Activated T-helper 9 cell treated with anti-CD3 and anti-CD28 coated beads, Interleukin-2, amount 50 U/mL, for 16 hours (primary cell): ENCODE measurements at places on chromosomes 4 and X.
A peak's percentile ranks its signal among the peaks of the same experiment; 100 is the strongest.

- no peak for DNase-seq
These were observed 255.3 kb upstream of the NRK start for GRCh38 chrX:105567082-105567481.

- DNase-seq = no peak
These were observed 421.3 kb downstream of the MID1IP1 start for GRCh38 chrX:39222346-39223113.

GRCh38 chrX:41273638-41274037 is 60.3 kb upstream of the DDX3X start:
- DNase-seq = no peak

DNA sequence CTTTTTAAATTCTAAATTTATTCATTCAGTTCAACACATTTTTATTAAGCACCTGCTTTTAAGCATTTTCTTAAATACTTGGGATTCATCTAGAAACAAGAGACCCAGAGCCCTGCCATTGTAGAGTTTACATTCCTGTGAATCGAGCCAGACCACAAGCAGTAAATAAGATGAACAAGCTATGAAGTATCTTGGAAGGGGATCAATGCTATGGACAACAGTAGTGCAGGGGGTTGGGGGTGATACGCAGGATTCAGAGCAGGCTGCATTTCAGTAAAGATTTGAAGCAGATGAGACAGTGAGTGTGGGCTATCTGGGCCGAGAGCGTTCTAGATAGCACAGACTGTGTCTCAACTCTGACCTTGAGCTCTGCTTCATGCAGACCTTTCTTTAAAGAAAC is 35.1 kb downstream of the CLDN22 start:
- DNase-seq = no peak

DNA sequence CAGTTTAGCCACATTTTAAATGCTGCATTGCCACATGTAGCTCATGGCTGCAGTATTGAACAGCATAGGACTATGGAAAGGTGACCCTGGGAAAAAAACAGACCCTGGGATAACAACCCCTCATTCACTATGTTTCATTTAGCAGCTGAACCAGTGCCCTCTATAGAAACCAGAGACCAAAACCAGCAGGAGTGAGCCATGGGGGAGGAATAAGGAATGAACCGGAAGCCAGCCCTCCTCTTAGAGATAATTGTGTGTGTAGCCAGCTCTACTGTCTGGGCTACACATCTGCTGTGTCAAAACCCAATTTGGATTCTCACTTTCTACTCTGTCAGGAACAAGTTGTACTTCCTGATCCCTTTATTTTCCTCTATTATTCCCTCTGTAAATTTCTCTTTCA is 158.5 kb upstream of the S100G start:
- no peak for DNase-seq

DNA sequence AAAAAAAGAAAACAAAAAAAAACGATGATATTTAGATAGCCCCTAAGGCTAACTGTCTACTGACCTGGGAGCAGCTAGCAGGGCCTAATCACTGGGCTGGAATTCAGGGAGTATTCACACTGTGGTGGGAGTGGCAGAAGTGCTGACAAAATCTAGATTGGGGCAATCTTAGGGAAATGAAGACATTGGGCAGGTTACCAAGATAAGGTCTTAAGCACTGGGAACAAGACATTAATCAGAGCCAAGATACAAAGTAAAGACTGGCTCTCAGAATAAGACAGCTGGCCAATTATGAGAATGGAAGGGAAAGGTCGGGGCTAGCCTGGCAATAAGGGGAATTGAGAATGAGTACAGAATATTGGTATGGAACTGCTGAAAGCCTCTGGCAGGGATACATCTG is 100.2 kb upstream of the GRIA3 start:
- no peak for DNase-seq

GRCh38 chr4:148118179-148118578 is 324.0 kb downstream of the NR3C2 start:
- DNase-seq = no peak

DNA sequence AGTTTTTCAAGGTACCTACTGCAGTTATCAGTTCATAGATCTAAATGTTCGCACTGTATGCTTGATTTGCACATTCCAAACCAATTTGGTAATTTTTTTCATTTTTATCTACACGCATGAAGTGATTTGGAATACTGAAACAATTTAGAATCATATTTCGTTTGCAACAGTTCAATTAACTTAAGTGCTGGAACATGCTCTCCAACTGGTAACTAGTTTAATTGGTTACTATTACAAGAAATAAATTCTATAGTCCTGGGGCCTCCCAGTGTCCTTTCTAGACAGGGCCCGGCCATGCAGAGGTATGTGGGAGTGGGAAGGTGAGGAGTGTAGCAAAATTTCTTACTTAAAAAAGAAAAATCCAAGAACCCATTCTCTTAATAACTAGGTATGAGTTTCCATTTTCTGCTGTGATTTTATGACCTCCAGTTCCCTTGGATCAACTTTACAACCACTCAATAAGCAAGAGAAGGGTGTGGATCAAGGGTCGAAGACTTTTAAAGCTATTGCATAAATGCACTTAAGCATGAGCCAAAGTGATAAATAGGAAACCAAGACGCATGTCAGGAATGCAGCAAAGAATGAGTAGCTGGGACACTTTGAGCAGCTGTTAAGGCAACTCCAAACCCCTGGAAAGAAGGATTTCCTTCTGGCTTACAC is 106.9 kb downstream of the PPARGC1A start:
- no peak for DNase-seq

DNA sequence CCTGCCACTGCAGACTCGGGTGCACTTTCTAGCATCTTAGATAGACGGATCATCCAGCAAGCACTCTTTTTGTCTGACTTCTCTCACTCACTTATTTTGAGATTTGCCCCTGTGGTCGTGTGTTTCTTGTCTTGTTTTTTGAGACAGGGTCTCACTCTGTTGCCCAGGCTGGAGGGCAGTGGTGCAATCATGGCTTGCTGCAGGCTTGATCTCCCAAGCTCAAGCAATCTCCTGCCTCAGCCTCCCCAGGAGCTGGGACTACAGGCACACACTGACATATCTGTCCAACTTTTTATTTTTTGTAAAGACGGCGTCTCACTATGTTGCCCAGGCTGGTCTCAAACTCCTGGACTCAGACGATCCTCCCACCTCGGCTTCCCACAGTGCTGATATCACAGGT is 26.7 kb downstream of the FGFR3 start:
- no peak for DNase-seq

GRCh38 chrX:40734971-40735324 is 394 bp downstream of the MED14 start:
- peak; percentile 26 for DNase-seq

GRCh38 chrX:120379937-120380681 is 18.2 kb downstream of the ATP1B4 start:
- no peak for DNase-seq

DNA sequence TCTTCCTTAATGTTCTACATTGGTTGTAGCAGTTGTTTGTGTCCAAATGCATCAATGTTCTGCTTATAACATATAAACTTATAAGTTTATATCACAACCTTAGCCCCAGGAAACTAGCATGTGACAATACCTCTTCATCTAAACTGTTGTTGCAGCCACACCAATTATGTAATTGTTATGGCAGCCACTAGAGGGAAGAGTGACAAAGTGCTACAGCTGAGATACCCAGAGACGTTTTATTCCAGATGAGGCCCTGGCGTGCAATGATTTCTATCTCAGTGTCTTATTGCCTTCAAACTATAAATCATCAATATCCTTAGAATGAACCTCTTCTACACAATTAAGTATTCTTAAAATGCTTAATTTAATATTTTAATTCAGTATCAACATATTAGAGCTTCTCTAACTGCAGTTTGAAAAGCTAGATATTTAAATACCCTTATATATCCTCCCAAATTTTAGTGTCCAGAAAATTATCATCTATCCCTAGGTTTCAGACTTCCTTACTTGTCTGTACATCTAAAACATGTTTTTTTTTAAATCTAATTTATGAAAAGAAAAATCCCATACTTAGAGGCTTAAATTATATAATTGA is 171.6 kb downstream of the PCDH10 start:
- no peak for DNase-seq

DNA sequence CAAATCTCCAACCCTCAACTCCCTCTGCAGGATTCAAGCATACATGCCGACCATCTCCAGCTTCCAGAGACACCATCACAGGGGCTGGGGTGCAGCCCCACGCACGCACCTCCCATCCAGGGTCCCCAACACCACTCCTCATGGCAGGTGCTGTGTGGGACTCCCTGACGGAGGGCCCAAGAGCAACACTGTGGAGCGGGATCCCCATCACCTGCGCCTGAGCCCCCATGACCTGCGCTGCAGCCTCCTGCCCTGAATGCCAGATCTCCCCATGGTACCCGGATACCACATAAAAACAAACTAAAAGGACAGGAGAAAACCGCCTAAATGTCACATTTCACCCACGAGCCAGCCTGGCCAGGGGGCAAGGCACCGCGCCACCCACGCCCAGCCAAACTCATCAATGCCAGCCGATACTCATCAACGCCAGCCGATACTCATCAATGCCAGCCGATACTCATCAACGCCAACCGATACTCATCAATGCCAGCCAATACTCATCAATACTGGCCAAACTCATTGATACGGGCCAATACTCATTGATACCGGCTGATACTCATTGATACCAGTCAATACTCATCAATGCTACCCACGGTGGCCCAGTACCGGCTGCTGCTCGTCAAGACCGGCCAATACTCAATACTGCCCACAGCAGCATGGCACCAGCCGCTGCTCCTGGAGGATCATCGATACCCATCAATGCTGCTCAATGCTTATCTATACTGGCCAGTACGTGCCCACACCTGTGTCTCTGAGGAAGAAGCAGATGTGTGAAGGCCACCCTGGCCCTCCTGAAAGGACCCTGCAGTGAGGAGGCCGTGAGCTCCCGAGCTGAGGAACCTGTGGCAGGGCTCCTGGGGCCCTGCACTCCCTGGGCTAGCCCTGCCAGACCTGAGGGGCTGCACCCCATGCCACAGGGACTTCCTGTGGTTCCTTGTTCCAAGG is 6.2 kb downstream of the CTBP1 start:
- DNase-seq = no peak

GRCh38 chr4:150104404-150105027 is 26.3 kb downstream of the DCLK2 start:
- DNase-seq = no peak

DNA sequence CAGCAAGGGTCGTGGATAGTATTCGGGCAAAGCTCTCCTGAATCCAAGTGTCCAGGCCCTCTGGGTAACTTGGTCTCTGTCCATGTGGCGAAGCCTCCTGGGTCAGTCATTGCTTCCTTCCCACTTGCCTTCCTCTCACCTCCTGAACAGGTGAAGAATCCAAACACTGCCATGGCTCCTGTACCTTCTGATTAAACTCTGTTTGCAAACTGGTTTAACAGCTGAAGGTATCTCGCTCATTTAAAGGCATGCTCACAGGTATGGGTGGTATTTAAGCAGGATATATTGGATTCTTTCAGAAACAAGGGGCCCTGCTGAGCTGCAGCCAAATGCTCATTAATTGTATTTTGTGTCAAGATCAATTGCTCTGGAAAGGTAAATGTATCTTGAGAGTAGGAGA is 28.2 kb downstream of the FHDC1 start:
- no peak for DNase-seq

GRCh38 chrX:54807524-54808108 is at the start of gene MAGED2:
Gene MAGED2 (plus strand): TSS chrX:54807745. CDS start chrX:54809332, 1,587 bp downstream.
- peak; percentile 12 for DNase-seq

DNA sequence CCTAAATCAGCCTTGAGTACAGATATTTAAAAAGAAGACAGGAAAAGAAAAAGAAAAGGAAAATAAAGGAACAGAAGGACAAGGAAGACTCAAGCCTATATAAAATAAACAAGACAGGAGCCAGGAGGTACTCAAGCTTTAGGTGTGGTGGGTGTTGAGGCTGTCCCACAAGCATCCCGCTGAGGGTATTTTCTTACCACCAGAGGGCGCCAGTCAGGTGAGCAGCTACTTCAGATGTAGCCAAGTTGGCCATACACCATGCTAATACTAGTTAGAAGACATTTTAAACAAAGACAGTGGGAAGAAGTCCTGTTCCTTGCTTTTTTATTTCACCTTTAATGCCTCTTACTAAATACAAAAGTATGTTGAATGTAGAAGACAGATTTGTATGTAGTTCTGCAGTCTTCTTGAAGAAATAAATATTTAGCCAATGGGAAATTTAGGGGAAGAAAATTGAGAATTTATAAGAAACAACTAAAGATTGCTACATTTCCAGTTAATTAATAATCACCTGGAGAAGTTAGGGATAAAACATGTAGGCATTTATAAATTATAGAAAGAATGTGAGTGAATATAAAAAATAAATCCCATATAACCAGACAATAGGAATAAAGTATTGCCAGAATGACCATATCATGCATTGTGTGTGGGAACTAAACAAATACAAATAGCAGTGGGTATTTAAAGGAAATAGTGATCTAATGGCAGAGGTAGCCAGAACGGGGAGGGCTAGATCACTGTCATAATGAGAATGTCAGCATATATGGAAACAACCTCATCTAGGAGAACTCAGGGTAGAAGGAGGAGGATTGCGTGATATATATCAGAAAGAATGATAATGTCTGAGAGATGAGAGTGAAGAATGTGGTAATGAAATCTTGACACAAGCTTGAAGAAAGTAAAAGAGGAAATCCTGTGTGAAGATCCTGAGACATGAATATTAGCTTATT is 71.0 kb downstream of the MTHFD2L start:
- DNase-seq = peak; percentile 40

DNA sequence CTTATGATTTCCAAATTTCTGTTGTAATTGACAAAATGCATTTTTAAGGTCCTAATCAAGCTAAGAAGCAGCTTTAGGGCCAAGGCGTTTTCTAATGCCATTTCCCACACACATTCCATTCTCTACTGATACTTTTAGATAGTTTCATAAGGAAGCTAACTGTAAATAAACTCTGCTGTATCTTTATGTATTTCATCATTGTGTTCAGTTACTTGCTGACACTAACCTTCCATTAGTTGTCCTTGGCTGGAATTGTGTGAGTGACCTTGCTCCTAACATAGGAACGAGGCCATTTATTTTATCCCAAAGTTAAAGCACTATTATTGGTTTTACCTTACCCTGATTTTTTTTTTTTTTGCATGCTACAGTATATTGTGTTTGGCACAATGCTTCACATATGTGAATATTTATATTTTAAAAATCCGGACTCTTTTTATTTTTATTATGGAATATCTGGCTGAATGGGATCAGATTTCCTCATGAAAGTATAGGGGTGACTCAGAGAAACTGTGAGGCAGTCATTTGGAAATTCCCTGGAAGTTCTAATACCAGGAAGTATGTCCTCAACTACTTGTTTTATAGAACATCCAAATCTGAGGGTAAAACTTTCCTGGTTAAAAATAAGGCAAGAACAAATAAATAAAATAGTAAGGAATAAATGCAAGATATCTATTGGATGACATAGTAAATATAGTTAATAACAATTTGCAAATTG is 62.7 kb upstream of the SORBS2 start:
- no peak for DNase-seq

- no peak for DNase-seq
These were observed 39.0 kb downstream of the GUCY1A1 start for GRCh38 chr4:155705664-155706063.

DNA sequence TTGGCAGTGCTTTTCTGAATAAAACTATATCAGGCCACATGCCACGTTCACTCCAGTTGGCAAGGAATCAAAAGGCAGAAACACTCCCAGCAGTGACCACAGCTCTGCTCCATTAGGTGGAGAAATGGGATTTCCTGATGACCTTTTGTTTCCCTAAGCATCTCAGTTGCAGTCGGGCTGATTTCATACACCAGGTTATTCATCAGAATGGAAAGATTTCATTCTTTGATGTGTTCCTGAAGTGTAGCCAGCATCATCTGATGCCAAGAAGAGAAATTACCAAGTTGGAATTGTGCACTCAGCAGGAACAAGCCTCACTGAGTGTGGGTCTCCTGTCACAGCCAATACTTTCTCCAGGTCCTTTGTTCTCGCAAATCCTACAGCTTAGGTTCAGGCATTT is 193.7 kb downstream of the SPATA18 start:
- DNase-seq = no peak
